Ovary (tissue), 10 donors: ENCODE measurements at places on chromosomes 12 and 14. TPM values are rescaled to one million over a fixed set of nuclear protein-coding genes. Genes with fewer than 3 reads are reported as not detected.

The UBR7 gene
- 20.5 TPM for total RNA-seq

The KRT71 gene
- total RNA-seq = not detected

The NRXN3 gene
- 0.28 TPM for total RNA-seq

The PPP4R4 gene
- 18.9 TPM for total RNA-seq

The SLC38A2 gene
- total RNA-seq = 354 TPM
